ENCODE measurements at places on chromosomes 3 and 15. TPM values are rescaled to one million over a fixed set of nuclear protein-coding genes. Genes with fewer than 3 reads are reported as not detected.

DNA sequence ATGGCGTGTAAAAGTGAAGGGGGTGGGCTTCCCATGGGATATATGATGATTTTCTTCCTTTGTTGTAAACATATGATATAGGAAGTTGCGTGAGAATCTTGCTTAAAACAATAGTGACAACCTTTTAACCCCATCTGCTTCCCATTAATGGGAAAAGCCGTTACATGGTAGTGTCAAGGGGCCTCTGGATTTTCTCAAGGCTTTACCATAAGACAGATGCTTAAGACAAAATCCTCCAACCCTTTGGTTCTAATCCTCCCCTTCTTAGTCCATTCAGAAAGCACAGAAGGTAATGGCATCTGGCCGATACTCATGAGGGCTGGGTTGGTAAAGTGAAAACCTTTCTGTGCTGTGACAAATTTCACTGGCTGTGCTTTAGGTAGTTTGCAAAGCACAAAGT is 25.0 kb downstream of the DPH3 start:
- no peaks in the 10 kb centered on the region for H3K4me1 ChIP-seq
- no peaks in the 10 kb centered on the region for H3K36me3 ChIP-seq
- DNase-seq = no peak
- no peak overlapping the region for H3K4me3 ChIP-seq
- H3K27ac ChIP-seq = no peak overlapping the region
- H3K27me3 ChIP-seq = no peaks in the 10 kb centered on the region

GRCh38 chr15:75751891-75752290 is 39.2 kb upstream of the CSPG4 start:
- H3K4me3 ChIP-seq = no peak overlapping the region
- peaks cover 15% of the 10 kb centered on the region for H3K27me3 ChIP-seq
- H3K4me1 ChIP-seq = peaks cover 25% of the 10 kb centered on the region

GRCh38 chr3:31968927-31969418 is 12.1 kb downstream of the OSBPL10 start:
- H3K4me3 ChIP-seq = no peak overlapping the region
- no peaks in the 10 kb centered on the region for H3K4me1 ChIP-seq
- no peaks in the 10 kb centered on the region for H3K27me3 ChIP-seq
- no peak for DNase-seq
- no peak overlapping the region for H3K27ac ChIP-seq

The PGBD4 gene
- 4.0 TPM for total RNA-seq

GRCh38 chr3:171099911-171100310 is 73.4 kb upstream of the SLC2A2 start:
- H3K27me3 ChIP-seq = no peaks in the 10 kb centered on the region
- H3K4me1 ChIP-seq = no peaks in the 10 kb centered on the region
- no peak for DNase-seq
- H3K4me3 ChIP-seq = no peak overlapping the region
- H3K27ac ChIP-seq = no peak overlapping the region

DNA sequence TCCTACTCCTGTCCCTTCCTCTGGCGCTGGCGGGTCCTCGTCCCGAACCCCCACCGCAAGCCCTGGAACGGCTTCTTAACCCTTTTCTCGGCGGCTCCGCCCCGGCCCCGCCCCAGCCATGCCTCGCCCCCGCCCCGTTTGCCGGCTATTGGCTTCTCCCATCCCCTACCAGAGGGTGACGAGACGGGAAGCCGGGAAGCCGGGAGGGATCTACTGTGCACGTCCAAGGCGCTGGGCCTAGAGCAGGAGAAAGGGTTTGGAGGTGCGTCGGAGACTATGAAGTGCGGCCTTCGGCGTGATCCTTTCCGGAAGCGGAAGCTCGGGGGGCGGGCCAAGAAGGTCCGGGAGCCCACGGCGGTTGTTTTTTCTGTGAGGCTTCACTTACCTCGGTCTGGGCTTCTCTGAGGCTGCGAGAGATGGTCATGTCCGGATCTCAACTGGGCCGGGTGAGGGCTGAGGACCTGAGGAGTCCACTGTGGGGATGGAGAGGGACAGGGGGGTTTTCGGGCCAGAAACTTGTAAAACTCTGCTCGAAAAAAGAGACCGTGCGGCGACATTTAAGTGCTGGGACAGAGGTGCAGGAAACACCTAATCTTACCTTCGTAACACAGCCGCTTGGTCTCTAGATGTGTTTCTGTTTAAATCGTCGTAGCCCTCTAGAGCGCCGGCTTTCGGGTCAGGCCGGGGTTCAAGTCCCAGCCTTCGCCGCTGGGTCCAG is 21.4 kb downstream of the ROPN1B start:
- H3K4me1 ChIP-seq = peaks cover 7% of the 10 kb centered on the region
- peak; percentile 67 for DNase-seq
- peak overlapping the region; percentile 66 for H3K4me3 ChIP-seq
- H3K36me3 ChIP-seq = no peaks in the 10 kb centered on the region
- H3K27ac ChIP-seq = peak overlapping the region; percentile 87

DNA sequence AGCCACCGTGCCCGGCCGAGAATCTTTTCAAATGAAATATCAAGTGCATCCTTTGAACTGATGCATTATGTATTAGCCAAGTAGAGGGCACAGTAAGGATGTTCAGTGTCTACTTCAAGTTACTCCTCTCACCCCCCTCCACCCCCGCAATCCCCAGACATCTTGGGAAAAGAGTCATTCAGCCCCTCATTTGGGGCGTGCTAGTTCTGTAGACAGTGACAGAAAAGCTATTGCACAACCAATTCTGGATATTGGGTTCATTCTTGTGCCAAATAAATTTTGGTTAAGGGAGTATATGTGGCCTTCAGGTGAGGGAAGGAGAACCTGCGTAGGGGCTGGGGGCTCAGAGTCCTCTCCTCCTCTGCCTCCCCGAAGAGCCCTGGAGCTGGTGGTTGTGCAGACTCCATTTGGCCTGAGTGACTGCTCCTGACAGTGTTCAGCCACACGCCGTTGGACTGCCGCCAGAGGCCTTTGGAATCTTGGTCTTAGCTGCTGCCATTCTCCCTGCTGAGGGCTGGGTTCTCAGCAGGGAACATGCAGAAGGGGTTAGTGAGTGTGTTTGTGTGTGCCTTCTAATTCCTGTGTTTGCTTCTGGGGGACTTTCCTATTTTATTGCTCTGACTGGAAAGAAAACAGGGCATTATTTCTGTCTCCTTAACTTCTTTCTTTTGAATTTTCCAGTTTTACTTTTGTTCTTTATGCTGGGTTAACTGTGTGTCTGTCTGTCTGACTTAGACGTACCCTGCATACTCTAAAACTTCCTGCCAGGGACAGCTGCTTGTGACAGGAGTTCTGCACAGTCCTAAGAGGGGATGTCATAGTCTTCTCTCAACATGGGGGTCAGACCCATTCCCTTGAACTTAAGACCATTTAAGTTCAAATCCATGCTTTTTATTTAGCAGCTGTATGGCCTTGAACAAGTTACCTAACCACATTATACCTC is 21.0 kb downstream of the RARB start:
- no peaks in the 10 kb centered on the region for H3K27me3 ChIP-seq
- no peak overlapping the region for H3K4me3 ChIP-seq
- H3K27ac ChIP-seq = no peak overlapping the region
- H3K4me1 ChIP-seq = no peaks in the 10 kb centered on the region
- no peak for DNase-seq

DNA sequence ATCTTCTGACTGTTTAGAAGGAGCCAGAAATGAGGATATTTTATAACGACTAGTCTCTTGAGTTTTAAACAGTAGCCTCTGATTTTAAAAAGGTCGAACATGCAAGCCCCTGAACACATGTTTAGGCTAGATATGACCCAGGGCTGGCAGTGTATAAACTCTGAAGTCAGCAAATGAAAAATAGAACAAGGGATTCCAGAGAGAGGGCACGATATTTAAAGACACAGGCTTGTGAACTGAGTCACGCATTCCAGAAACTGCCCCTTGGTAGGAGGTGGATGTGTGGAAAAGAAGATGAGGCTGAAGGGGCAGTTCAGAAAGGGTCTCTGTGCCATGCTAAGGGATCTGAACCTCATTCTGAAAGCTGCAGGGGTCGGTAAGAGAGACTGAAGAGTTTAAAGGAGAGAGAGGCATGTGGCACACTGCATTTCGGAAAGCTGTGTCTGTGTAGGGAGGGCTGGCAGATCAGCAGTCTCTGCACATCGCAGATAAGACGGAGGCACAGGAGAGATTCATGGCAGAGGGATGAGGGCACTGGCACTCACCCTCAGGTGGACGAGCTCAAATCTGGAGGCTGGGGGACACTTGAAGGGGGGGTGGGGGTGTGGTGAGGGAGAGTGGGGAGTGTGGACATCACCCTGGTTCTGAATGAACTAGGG is 22.1 kb downstream of the ST8SIA2 start:
- H3K27me3 ChIP-seq = no peaks in the 10 kb centered on the region
- H3K27ac ChIP-seq = no peak overlapping the region
- H3K36me3 ChIP-seq = no peaks in the 10 kb centered on the region
- no peaks in the 10 kb centered on the region for H3K4me1 ChIP-seq
- H3K4me3 ChIP-seq = no peak overlapping the region
